ENCODE measurements at places on chromosomes 4 and X.

- no peak for DNase-seq
Measured at GRCh38 chrX:4741024-4741423, 1027.6 kb upstream of the PRKX start.

GRCh38 chr4:64870558-64870957 is 461.3 kb upstream of the TECRL start:
- DNase-seq, result no peak

- peak; percentile 19 for DNase-seq
Measured at GRCh38 chrX:66030505-66031317, 9.2 kb downstream of the VSIG4 start.

DNA sequence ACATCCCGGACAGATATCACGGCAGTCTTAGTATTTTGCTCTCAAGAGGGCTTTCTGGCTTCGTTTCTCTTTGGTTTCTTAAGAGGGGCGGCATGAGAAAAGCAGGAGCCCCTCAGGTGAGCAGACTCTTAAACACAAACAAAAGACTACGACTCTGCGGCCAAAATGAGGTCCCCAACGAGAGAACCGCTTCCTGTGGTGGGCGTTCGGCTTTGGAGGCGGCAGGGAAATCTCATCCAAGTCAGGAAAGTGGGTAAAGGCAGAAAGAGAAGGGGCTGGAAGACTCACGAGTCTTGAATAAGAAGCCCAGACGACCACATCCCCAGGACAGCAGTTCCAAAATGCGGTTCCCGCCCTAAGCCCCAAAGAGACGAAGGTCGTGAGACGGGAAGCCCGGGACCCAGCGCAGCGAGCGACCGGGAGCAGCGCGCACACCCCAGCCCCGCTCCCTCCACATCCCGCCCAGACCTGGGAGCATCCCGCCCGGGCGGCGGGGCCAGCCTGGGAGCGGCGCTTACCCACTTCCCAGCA is 409 bp downstream of the UGDH start:
- DNase-seq, result peak; percentile 2

DNA sequence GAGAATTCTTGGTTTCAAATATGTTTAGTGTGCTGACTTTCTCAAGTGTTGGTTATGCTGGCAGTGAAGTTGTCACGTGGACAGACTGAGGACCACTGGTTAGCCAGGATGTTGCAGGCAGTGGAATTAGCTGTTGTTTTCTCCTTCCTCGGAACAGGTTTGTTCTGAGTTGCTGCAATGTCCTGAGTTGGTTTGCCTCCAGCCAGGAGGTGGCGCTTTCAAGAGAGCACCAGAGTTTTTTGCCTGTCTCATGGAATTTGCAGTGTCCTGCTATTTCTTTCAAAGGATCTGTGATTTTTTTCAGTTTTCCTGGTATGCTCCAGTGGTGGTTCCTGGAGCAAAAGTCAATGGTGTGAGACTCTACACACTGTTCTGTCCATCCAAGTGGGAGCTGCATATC is 158.1 kb upstream of the CXorf66 start:
- DNase-seq, result no peak

- DNase-seq, result no peak
Measured at GRCh38 chrX:134733591-134733990, 75.3 kb upstream of the PLAC1 start.

DNA sequence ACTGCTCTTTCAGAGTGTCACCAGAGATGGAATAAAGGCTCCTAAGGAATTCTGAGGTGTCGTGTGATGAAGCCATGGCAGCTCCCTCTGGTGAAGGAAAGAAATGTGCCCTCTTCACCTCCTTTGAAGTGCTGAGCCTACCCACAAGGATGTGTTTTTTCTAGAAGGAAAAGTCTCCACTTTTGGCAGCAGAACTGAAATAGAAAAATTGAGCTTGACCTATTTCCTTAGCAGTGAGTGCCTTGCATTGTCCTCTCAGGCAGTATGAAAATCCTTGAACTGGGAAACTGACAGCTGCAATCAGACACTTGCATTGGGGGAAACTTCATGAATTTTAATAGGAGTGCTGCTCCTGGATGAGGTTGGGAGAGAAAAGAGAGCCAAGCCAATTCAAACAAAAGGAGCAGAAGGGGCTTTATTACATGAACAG is 95.2 kb downstream of the DCLK2 start:
- DNase-seq, result no peak

DNA sequence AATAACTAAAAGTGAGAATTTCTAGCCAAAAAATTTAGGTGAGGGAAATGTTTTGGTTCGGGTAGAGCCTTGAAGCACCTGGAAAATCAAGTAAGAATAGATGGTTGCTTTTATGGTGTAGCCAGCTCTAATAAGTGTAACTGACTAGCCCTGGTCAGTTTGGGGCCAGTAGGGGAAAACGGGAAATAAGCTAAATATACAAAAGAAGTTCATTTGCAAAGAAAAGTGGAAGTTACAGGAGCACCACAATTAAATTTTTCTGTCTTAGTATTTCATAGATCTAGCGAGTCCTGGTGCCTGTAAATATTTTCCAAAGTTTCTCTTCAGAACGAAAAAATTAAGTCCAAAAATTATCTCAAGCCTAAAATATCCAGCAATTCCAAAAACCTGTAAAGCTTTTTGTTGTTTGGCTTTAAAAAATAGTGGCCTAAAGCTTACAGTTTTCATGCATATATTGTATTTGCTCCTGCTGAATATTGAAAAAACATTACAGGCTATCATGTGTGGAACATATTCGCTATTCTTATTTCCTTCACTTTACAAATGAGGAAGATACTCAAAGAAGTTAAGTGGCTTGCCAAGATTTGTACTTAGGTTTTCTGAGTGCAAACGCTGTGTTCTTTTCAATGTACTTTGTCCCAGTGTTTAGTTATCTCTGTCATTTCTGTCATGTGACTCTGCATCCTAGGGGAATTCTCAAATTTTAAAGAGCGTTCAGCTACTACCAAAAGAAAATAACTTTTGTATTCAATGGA is 7.3 kb upstream of the PTPN13 start:
- DNase-seq, result no peak

DNA sequence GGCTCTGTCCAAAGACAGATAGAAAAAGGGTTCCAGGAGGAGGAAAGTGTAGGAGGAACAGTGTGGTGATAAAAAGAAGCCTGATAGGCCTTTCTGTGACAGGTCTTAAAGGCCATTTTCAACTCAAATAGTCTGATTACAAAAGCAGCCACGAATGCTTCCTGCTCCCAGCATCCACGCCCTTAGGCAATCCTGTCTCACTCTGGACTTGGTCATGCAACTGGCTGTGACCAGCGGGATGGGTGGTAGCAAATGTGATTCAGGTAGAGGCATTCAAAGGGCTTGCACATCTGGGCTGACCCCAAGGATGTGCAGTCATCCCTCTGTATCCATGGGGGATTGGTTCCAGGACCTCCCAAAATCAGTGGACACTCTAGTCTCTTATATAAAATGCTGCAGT is 14.4 kb upstream of the SEPSECS start:
- DNase-seq, result no peak

DNA sequence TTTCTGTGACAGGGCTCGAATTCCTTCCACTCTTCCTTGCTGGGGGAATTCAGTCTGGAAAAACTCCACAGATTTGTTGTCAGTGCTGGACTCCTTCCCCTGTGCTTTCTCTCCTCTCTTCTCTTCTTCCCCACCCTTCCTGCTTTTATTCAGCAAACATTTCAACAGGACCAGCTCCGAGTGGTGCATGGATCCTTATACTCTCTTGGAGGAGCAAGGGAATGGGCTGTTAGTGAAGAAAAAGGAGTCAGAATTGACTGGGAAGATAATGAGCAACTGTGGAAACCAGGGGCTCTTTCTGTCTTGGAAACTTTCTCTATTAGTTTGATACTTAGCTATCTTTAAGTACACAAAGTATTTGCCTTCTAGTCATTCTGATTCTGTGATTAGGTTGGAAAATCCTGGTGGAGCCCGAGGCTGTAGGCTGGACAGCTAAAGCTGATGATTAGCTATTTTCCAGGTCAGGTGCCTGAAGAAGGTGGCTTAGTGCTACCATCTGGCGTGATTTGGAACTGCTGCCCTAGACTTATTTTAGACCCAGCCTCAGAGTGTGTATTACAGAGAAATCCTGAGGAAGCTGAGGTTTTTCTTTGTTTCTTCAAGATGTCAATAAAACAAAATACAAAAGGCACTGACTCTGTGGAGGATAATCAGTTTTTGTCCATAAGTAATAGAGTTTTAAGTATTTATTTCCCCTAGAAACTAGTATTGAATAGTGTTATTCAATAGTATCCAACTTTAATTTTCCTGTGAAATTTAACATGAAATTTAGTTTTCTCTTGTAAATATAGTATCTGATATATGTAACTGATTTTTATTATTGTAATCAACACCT is 38.4 kb downstream of the NAP1L5 start:
- peak; percentile 3 for DNase-seq

- DNase-seq, result no peak
Measured at GRCh38 chr4:91282217-91282616, 1021.5 kb upstream of the GRID2 start.

DNA sequence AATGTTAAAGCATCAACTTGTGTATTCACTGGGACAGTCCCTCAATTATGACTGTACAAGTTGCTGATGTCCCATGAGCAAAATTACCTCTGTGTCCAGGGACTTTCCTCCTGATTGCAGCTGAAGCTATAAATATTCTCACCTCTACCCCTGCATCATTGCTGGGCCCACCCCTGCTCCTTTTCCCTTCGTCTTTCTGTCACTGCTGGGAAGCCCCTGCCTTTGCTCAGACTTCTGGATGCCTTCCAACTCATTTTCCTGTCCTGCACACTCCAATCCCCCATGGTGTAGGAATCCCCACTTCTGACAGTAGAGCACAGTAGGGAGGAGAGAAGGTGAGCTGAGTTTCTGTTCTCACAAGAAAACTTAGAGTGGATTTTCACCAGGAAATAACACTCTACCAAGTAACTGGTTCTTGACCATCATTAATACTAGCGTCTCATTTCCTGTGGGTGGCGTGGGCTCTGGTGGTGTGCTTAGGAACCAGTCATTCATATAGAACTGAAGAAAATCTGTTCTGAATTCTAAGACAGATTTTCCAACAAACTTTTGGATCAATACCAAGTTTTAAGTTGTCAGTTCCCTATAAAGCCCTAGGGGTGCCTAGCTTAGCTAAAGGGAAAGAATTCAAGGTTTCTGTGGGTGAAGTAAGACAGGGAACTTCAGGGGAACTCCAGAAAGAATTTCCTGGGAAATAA is 136.2 kb upstream of the MED14 start:
- DNase-seq, result no peak

DNA sequence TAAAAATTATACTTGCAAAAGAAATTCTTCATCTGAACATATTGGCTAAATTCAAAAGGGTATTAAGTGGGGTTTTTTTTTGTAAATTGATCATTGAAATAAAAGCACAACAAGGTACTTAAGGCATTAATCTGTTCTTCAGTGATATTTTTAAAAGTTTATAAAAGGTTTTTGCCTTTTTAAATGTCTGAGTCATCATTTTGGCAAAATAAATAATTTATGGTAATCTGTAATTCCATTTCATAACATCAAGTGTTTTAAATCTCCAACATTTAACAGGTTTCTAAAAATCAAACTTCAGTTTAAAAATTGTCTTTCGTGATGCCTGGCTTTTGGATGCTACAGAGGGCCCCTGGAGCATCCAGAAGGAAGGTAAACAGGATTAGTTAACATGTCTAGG is 27.4 kb downstream of the NLRP2B start:
- no peak for DNase-seq

- no peak for DNase-seq
Measured at GRCh38 chrX:103197721-103198306, 17.1 kb upstream of the BEX4 start.

- no peak for DNase-seq
Measured at GRCh38 chr4:101186567-101187184, 160.7 kb downstream of the PPP3CA start.

DNA sequence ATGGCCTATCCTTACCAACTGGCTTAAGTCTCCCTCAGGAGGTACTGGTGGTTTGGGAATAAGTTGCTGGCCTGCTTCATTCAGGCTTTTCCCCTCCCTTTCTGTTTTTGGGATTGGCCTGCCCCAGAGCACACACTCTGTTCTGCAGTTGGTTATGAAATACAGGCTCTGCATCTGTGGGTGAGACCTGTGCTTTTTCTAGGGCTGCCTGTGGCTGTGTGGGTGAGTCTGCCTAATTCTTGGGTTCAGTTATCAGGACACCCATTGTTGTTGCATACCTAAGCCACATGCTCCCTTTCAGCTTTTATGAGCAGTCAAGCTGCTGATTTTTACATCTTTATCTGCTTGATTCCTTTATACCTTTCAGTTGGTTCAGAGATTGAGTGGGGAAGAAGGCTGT is 19.0 kb upstream of the CWH43 start:
- DNase-seq, result no peak

DNA sequence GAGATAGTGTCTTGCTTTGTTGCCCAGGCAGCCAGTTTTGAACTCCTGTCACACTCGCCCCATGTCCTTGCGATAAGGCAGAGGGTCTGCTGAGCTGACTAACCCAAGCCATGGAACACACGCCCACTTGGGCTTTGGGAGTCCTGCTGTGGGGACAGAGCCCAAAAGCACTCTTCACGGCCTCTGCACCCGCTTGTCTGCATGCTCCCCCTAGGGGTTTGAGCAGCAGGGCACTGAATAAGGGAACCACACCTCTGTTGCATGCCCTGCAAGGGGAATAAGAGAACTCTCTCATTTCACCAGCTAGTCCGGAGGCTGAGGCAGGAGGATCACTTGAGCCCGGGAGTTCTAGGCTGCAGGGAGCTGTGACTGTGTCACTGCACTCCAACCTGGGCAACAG is 166.0 kb downstream of the STAG2 start:
- no peak for DNase-seq

DNA sequence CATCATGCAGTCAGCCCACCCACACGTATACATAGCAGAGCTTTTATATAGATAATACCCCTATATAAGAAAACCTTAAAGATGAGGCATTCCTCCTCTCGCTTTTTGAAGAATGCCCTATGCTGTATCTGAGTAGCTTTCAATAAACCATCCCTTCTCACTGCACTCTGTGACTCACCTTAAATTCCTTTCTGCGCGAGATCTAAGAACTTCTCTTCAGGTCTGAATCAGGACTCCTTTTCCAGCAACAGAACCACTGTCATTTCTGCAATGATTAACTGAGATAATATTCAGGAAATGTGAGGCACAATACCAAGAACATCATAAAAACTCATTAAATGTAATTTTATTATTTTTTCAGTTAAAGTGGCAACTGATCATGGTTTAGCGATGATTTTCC is 76.4 kb upstream of the DCLK2 start:
- DNase-seq, result no peak

- no peak for DNase-seq
Measured at GRCh38 chr4:26113339-26113940, 199.4 kb downstream of the SMIM20 start.

- no peak for DNase-seq
Measured at GRCh38 chr4:39637221-39637585, 1.5 kb downstream of the SMIM14 start.

GRCh38 chrX:102968216-102968615 is 31.1 kb downstream of the RAB40AL start:
- DNase-seq, result no peak
